Right lung (tissue), 10 donors: ENCODE measurements at places on chromosomes 5 and 9. TPM values are rescaled to one million over a fixed set of nuclear protein-coding genes. Genes with fewer than 3 reads are reported as not detected.

GRCh38 chr9:35905051-35905781 lies 786 bp upstream of the HRCT1 start:
- DNase-seq, result no peak

DNA sequence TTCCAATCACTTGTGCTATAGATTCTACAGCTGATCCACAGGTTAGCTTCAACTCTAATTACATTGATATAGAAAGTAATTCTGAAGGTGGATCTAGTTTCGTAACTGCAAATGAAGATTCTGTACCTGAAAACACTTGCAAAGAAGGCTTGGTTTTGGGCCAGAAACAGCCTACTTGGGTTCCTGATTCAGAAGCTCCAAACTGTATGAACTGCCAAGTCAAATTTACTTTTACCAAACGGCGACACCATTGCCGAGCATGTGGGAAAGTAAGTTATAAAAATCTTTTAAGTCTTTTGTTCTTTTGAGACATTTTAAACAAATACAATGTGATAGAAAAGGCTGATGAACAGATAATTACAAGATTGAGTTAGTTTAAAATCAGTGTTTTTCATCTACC lies 30.9 kb downstream of the ZFYVE16 start:
- no peak for DNase-seq

SLCO6A1 gene
- polyA plus RNA-seq, result not detected

TIFAB gene
- polyA plus RNA-seq, result 0.19 TPM

GRCh38 chr5:67681703-67682102 lies 485.1 kb upstream of the CD180 start:
- DNase-seq, result no peak

GRCh38 chr5:43396762-43397304 lies 15.4 kb downstream of the CCL28 start:
- peak; percentile 17 for DNase-seq

DOLK gene
- polyA plus RNA-seq, result 8.8 TPM

GRCh38 chr5:115382989-115383388 lies 86.5 kb upstream of the CCDC112 start:
- DNase-seq, result no peak

NKD2 gene
- 6.1 TPM for polyA plus RNA-seq

TMOD1 gene
- 1.8 TPM for polyA plus RNA-seq

- DNase-seq, result peak; percentile 7
Measured at GRCh38 chr5:21049901-21050300, 1061.9 kb upstream of the CDH18 start.
